ENCODE measurements at places on chromosomes 6 and 20.
A peak's percentile ranks its signal among the peaks of the same experiment; 100 is the strongest.

DNA sequence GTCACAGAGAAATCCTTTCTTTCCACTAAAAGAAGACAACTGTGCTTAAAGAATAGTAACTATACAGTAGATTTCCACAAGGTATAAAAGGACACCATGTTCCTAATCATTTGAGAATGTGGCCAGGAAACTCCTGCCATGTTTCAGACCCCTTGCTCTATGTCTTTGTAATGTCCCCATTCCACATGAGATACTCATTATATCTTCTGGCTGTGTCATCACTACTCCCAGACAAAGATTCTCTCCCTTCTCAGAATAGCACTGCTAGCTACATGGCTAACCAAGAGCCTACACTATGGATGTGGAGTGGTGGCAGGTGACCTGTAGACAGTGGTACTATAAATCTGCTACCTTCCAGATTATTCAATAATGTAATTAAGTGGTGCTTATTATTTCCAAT is 218.1 kb upstream of the MCHR2 start:
- no peak for DNase-seq

DNA sequence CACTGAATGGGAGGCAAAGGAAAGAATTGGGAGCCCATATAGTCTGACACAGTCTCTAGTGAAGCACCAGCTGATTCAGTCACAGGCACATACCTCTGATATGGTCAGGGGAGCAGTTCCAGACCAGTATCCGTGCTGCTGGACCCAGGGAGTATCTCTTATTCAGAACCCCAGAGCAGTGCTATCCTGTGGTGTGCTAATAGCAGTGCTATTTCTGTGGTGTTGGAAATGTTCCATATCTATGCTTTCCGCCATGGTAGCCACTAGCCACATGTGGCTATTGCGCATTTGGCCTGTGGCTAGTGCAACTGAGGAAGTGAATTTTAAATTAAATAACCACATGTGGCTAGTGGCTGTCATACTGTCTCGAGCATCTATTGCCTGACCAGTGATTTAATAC is 11.0 kb downstream of the SCUBE3 start:
- DNase-seq: no peak

- DNase-seq: peak; percentile 62
These were observed 21.6 kb downstream of the DUSP22 start for GRCh38 chr6:313917-314316.

GRCh38 chr6:97136626-97137358 is 146.2 kb downstream of the MMS22L start:
- DNase-seq: no peak

GRCh38 chr20:16599257-16599656 is 26.0 kb upstream of the KIF16B start:
- no peak for DNase-seq

DNA sequence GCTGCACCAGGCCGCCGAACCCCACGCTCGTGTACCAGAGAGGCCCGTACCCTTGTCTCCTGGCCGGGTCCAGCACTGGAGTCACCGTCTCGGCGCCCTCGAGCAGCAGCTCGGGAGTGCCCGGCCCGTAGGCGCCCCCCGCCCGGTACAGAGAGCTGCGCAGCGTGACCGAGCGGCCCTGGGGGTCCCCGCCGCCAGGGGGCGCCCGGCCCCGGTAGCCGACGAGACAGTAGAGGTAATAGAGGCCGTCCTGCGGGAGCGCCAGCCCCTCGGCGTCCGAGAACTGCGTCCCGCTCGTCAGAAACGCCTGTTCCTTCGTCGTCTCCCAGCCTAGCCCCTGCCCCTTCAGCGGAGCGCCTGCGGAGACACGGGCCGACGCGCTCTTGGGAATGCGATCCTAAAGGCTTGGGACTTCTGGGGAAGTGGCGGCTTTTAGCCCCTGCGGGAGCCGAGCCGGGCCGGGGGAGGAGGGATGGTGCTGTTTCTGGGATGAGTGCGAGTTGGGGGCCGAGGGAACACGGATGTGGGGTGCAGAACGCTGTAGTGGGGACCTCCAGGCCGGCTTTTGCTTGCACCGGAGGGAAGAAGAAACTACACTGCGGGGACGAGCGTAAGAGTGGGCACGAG is 1.3 kb downstream of the LTB start:
- peak; percentile 92 for DNase-seq

- DNase-seq: no peak
These were observed 79.7 kb upstream of the SYNDIG1 start for GRCh38 chr20:24389686-24390085.

DNA sequence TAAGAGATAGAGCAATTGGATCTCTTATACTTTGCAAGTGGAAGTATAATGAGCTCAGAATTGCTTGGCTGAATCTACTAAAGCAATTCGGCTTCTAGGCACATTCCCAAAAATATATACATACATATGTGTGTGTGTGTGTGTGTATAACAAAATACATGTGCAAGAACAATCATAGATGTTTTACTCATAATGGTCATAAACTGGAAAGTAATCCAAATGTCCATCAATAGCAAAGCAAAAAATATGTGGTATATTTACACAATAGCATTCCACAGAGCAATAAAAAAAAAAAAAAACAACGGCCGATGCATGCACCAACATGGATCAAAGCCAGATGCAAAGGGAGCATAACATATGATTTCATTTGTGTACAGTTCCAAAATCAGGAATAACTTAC is 707.9 kb downstream of the RFPL4B start:
- DNase-seq: no peak

DNA sequence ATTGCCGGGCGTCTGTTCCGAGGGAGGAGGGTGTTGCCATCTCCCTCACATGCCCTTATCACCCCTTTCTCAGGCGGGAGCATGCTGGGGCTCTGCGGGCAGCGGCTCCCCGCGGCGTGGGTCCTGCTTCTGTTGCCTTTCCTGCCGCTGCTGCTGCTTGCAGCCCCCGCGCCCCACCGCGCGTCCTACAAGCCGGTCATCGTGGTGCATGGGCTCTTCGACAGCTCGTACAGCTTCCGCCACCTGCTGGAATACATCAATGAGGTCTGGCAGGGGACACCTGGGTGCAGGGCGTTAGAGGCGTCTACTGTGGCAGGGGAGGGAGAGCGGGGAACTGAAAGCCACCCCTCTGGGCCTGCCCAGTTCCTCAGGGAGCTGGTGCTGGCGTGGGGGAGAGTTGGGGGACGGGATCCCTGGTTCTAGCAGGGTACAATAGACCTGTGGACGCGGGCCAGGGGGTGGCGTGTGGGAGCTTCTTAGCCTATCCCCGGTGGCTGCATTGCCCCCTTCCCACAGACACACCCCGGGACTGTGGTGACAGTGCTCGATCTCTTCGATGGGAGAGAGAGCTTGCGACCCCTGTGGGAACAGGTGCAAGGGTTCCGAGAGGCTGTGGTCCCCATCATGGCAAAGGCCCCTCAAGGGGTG is 697 bp downstream of the PPT2 start:
- peak; percentile 77 for DNase-seq

DNA sequence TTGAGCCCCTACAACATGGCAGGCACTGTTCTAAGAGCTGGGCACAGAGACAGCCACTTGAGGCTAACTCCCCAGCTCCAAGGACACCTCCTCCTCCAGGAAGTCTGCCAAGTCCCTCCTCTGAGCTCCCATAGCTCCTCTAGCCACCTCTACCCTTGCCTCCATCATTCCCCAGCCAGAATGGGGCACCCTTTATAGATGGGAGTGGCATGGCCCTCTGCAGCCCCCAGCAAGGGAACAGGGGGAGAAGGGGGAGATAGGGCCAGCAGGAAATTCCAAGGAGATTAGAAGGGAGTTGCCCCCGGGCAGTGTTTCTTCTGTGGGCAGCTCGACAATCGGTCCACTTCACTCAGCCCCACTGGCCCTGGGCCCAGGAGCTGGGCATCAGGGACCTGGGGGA is 19.7 kb upstream of the TLDC2 start:
- DNase-seq: no peak

DNA sequence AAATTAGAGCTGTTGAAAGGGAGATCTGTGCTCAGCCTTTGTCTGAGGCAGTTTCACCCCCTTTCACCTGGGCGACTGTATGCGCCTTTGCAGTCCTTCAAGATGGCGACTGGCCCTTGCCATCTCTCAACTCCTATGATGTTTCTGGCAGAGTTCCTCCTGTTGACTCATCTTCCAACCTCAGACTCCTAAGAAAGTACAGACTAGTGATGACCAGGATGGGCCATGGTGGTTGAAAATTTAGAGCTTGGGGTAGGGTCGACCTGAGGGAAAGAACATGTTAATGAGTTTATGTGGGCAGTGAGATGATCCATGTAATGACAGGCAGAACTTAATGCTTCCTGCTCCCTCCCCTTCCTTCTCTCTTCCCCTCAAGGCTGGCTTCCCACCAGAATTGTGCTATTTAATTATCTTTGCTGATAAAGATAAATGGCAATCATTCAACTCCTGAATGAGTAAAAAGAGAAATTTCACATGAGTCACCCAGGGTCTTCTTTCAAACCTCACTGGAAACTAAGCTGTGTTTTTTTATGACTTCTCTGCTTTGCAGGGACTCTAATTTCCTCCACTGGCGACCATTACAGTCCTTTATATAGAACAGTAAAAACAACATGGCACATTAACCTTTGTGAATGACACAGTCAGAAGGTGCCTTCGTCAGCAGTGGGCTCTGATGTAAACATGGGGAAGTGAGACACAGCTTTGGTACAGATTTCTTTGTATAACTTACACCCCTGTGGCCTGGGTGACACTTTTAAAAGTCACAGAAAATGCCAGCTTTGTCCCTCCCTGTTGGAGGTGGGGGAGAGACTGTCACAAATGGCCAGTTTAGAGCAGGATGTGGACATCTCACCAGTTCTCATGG is 103.5 kb downstream of the SCP2D1 start:
- DNase-seq: no peak

- no peak for DNase-seq
These were observed 31.3 kb downstream of the TRMT11 start for GRCh38 chr6:126017668-126018067.

DNA sequence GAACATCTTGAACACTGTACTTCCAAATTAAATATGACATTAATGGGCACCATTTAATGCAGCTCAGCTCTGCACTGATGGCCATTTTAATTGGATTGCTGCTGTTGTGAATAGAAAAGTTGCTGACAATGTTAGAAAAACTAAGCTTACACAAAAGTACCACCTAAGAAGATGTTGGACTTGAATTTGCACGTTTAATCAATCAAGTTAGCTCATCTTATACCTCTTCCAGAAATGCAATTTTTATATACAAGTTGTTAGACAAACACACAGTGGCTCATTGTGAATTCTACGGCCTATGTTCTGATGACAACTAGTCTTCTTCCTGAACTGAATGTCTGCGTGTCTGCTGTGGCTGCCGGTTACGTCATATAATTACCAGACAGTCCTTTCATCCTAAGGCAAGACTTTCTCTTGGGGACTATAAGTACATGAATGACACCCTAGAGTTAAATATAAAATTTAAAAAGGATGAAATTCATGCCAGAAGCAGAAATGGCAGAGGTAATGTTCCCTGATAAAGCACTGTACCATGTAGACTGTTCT is 330.2 kb downstream of the EPM2A start:
- DNase-seq: no peak

GRCh38 chr6:14520029-14520428 is 402.5 kb downstream of the CD83 start:
- DNase-seq: no peak

DNA sequence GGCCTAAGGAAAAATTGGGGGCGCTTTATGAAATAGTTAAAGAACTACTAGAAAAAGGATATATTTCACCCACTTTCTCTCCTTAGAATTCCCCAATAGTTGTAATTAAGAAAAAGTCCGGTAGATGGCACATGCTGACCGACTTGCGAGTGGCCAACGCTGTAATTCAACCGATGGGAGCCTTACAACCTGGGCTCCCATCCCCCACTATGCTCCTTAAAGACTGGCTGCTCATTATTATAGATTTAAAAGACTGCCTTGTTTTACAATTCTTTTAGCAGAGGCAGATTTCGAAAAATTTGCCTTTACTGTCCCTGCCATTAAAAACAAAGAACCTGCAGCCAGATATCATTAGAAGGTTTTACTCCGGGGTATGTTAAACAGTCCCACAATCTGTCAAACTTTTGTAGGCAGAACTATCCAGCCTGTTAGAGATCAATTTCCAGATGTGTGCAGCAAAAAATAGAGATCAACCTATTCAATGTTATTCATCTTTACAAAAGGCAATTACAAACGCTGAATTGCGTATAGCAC is 58.5 kb upstream of the PRSS16 start:
- DNase-seq: no peak
